ENCODE measurements at places on chromosomes 13 and 19. TPM values are rescaled to one million over a fixed set of nuclear protein-coding genes. Genes with fewer than 3 reads are reported as not detected.

Gene CGB7
- polyA plus RNA-seq, result 0.14 TPM

- DNase-seq, result no peak
Measured at GRCh38 chr13:95647321-95647720, 2.8 kb upstream of the DZIP1 start.

- DNase-seq, result peak; percentile 29
Measured at GRCh38 chr13:27919934-27920676, at the start of gene PDX1. TSS of gene PDX1 (plus strand) at chr13:27920000. CDS start at chr13:27920139, 139 bp downstream.

- DNase-seq, result no peak
Measured at GRCh38 chr13:80235166-80235966, 105.6 kb downstream of the SPRY2 start.

- DNase-seq, result no peak
Measured at GRCh38 chr13:27933580-27934328, 14.0 kb downstream of the PDX1 start.

Gene C5AR1
- polyA plus RNA-seq, result 5.4 TPM

DNA sequence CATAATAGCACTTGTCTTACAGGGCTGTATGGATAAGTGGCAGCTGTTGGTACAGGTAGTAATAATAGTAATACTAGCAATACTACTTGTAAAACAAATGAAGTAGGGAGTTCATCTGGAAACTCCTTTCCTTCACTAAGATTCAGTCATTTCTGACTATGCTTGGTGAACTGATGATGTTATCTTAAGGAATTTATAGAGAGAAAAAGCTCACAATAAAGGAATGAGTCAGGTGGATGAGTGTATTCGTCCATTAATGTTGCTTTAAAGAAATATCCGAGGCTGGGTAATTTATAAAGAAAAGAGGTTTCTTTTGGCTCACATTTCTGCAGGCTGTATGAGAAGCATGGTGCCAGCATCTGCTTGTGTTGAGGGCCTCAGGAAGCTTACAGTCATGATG, 477.3 kb downstream of the KLF12 start:
- DNase-seq, result no peak

Gene FFAR2
- 0.10 TPM for polyA plus RNA-seq

DNA sequence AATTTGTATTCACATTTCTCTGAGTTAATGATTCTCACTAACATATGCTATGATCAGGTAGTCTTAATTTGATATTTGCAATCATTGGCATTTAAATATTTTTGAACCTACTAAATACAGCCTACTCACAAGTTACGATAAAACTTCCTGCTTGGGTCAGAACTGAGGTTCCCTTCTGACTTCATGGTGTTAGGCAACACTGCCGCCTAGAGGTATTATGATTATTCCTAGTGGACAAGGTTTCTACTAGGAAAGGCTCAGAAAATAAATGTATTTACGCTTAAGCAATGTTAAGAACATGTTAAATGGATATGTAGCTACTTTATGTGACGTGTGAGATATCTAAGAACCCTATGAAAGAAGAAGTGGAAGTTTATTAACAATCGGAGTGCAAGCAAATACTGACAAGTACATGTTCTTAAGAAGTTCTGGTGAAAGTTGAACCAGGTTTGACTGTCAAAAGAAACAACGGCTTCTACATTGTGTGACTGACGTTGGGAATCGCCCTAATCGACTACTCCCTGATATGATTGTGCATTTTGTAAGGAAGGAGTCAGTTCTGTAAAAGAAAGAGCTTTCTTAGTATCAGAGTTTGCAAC, 1395.8 kb downstream of the SLITRK5 start:
- no peak for DNase-seq

DNA sequence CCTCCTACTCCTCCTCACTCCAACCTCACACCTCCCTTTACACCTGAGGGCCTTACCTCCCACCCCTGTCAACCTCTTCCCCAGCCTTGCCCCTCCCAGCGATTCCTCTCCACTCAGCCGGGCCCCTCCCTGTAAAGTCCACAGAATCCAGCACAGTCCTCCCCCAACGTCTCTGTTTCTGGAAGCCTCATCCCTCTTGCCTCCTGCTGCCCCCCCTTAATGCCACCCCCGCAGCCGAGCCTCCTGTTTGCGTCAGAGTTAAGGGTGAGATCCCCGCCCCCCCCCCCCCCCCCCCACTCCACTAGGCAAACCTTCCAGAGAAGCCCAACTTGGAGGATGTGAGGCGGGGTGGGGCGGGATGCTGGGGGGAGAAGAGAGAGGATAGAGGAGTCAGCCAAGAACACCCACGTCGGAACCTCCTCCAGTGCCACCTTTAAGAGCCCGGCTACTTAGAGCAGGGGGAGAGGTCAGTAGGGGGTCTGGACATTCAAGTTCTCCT, 2.1 kb downstream of the UNC13A start:
- DNase-seq, result peak; percentile 41

Gene FGF21
- polyA plus RNA-seq, result not detected

DNA sequence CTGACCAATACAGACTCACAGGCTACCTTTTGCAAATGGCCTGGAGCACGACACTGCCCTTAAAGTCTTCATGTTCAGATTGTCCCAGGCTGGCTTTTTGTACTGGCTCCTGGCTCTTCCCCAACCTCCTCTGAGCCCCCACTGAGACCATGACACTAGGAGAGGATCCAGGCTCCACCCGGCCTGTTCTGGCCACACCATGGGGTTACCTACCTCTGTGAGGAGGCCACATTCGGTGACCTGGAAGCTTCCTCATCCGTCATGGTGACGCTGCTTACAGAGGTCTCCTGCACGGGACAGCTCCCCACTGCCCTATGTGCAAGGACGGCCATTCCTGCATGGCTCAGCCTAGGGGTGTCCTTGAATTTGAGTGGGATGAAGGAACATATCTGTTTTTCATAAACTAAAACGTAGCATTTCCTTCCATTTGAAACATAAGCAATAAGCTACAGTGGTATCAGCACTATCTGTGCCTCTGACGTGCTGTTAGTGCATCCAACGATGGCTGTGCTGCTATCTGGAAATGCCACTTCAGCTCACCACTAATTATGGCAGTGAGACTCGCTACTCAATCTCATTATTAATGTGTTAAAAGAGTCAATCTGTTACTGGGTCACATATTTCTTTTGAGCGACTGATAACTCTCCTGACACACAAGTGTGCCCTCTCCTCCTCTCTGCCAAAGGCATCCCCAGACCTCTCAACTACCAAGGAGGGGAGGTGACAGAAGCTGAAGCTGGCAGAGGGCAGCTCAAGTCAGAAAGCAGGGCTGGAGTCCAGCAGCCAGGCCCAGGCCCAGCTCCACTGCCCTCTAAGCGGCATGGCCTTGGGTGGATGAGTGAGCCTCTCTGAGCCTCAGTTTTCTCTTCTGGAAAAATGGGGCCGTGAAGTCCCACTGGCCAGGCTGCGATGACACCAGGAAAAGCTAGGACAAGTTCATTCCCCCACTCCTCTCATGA, 29.6 kb downstream of the ELL start:
- DNase-seq, result no peak

Gene LILRB4
- polyA plus RNA-seq, result 2.2 TPM

DNA sequence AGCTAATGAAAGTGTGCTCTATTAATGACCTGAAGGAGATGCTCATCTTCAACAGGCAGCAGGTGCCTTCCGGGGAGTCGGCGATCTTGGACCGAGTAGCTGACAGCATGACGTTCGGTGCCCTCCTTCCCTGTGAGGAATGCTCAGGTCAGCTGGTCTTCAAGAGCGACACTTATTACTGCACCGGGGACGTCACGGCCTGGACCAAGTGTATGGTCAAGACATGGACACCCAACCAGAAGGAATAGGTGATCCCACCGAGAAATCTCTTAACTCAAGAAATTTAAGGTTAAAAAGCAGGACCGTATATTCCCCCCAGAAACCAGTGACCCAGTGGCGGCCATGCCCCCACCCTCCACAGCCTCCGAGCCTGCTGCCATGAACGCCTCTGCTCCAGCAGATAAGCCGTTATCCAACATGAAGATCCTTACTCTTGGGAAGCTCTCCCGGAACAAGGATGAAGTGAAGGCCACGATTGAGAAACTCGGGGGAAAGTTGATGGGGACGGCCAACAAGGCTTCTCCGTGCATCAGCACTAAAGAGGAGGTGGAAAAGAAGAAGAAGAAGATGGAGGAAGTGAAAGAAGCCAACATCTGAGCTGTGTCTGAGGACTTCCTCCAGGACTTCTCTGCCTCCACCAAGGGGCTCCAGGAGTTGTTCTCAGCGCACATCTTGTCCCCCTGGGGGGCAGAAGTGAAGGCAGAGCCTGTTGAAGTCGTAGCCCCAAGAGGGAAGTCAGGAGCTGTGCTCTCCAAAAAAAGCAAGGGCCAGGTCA, 22.8 kb upstream of the ANKRD10 start:
- no peak for DNase-seq

- DNase-seq, result peak; percentile 14
Measured at GRCh38 chr13:106690779-106691178, 122.8 kb upstream of the ARGLU1 start.

DNA sequence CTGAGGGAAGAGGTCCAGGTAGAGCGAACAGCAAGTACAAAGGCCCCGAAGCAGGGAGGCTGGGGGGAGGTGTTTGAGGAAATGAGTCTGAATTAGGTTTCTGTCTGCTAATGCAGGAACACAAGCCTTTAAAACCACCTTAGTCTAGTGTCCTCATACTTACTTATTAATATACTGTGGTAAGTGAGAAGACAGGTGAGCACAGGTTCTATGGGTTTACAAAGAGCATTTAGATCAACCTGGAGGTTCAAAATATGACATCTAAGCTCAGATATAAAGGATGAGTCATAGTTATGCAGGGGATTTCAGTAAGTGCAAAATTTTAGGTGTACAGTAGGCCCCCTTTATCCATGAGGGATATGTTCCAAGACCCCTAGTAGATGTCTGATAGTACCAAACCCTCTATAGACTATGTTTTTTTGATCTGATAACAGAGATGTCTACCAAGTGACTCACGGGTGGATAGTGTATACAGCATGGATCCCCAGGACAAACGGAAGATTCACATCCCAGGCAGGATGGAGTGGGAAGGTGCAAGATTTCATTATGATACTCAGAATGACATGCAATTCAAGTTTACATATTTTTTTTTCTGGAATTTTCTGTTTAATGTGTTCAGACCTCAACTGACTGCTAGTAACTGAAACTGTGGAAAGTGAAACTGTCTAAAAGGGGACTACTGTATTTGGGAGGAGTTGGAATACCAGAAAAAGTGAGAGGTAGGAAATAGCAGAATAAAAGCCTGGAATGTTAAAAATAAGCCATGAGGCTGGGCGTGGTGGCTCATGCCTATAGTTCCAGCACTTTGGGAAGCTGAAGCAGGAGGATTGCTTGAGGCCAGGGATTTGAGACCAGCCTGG, 18.2 kb upstream of the MED4 start:
- DNase-seq, result no peak

Gene MCF2L
- polyA plus RNA-seq, result 94.1 TPM

DNA sequence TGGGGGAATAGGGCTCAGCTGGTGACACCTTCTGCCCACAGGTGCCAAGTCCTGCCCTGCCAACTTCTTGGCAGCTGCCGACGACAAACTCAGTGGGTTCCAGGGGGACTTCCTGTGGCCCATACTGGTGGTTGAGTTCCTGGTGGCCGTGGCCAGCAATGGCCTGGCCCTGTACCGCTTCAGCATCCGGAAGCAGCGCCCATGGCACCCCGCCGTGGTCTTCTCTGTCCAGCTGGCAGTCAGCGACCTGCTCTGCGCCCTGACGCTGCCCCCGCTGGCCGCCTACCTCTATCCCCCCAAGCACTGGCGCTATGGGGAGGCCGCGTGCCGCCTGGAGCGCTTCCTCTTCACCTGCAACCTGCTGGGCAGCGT, 2.1 kb downstream of the P2RY11 start:
- no peak for DNase-seq

GRCh38 chr19:43562226-43562697, 13.1 kb downstream of the XRCC1 start:
- no peak for DNase-seq

GRCh38 chr13:58461217-58461616, 829.7 kb downstream of the PCDH17 start:
- no peak for DNase-seq

Gene APOC4
- not detected for polyA plus RNA-seq

- no peak for DNase-seq
Measured at GRCh38 chr13:75160984-75161383, 321.0 kb downstream of the TBC1D4 start.

DNA sequence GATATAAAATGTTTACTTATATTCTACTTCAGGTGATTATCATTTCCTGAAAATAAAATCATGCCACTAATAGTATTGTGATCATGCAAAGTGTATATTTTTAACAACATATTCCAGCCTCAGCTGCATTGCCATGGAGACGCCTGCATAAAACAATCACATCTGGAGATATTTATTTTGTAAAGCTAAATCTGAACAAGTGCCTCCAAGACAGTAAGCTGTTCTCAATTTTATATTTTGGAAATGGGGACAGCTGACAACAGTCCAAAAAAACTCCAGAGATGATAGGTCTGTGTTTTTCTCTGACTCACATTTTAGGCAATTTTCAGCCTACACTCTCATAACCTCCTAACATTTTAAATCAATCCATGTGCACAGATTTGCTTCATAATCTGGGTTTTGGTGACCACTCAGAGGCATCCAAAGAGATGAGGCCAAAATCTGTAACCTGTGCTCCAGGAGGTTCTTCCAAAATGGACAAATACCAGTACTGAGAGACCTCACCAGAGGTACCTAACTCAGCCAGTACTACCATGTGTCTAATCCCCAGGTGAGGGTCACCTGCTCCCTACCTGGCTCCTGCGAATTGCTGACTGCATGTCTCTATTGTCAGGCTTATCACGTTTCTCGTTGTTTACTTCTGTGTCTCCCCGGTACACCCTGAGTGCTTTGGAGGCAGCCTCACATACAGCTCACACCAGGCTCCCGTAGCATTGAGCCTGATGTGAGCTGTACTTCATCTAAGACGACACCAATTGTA, 62.7 kb downstream of the COL4A1 start:
- peak; percentile 59 for DNase-seq

All from heart right ventricle (tissue), 16 donors.